Parietal lobe (tissue), 2 donors: ENCODE measurements at places on chromosomes 2 and 18. TPM values are rescaled to one million over a fixed set of nuclear protein-coding genes. Genes with fewer than 3 reads are reported as not detected.

TRABD2A gene
- 1.6 TPM for total RNA-seq

ZAP70 gene
- total RNA-seq = 1.9 TPM

KIAA2012 gene
- 1.9 TPM for total RNA-seq

LINC00305 gene
- not detected for total RNA-seq

TMEM178A gene
- total RNA-seq = 32.2 TPM

CROCC2 gene
- total RNA-seq = under 0.01 TPM

RTP5 gene
- total RNA-seq = 3.1 TPM

FAM237A gene
- total RNA-seq = not detected

LYG2 gene
- not detected for total RNA-seq

SP140L gene
- 1.3 TPM for total RNA-seq

SLC16A14 gene
- 49.5 TPM for total RNA-seq

CYP26B1 gene
- total RNA-seq = 3.4 TPM

SLC38A11 gene
- 7.8 TPM for total RNA-seq

DSC2 gene
- 4.1 TPM for total RNA-seq

LYPD6B gene
- total RNA-seq = 13.8 TPM

HRH4 gene
- total RNA-seq = not detected

HOXD8 gene
- total RNA-seq = not detected

PDE6D gene
- total RNA-seq = 45.4 TPM

GPR55 gene
- not detected for total RNA-seq

C2orf78 gene
- not detected for total RNA-seq

MBOAT2 gene
- total RNA-seq = 241 TPM

SERPINB10 gene
- total RNA-seq = not detected

ERBB4 gene
- 151 TPM for total RNA-seq

BUB1 gene
- 16.6 TPM for total RNA-seq

COX5B gene
- 142 TPM for total RNA-seq

ATG4B gene
- 72.6 TPM for total RNA-seq

SERPINB2 gene
- not detected for total RNA-seq

NCKAP5 gene
- total RNA-seq = 19.7 TPM

CDKL4 gene
- total RNA-seq = 6.3 TPM

CCDC68 gene
- total RNA-seq = 1.6 TPM

EMILIN1 gene
- total RNA-seq = 2.2 TPM

ZC3H6 gene
- 40.1 TPM for total RNA-seq

EVX2 gene
- not detected for total RNA-seq

DNAH6 gene
- 10.6 TPM for total RNA-seq

CYP1B1 gene
- total RNA-seq = 1.9 TPM

SH3YL1 gene
- total RNA-seq = 166 TPM

KCNF1 gene
- total RNA-seq = 21.6 TPM

CXCR4 gene
- total RNA-seq = 77.3 TPM

SLC9A4 gene
- 0.63 TPM for total RNA-seq

RNF181 gene
- 46.0 TPM for total RNA-seq

PLEK gene
- total RNA-seq = 0.94 TPM

ASIC4 gene
- 4.1 TPM for total RNA-seq

HJURP gene
- total RNA-seq = 3.8 TPM

SULT1C4 gene
- 11.9 TPM for total RNA-seq

GLI2 gene
- total RNA-seq = 6.3 TPM

SKA1 gene
- 1.9 TPM for total RNA-seq

TAF4B gene
- 3.4 TPM for total RNA-seq

PRKAG3 gene
- not detected for total RNA-seq

ITGB6 gene
- total RNA-seq = not detected

TSPYL6 gene
- total RNA-seq = 0.31 TPM
